ENCODE measurements at places on chromosomes 2 and 18. TPM values are rescaled to one million over a fixed set of nuclear protein-coding genes. Genes with fewer than 3 reads are reported as not detected.

GRCh38 chr2:1501038-1501851 is 88.0 kb downstream of the TPO start:
- DNase-seq, result no peak

DNA sequence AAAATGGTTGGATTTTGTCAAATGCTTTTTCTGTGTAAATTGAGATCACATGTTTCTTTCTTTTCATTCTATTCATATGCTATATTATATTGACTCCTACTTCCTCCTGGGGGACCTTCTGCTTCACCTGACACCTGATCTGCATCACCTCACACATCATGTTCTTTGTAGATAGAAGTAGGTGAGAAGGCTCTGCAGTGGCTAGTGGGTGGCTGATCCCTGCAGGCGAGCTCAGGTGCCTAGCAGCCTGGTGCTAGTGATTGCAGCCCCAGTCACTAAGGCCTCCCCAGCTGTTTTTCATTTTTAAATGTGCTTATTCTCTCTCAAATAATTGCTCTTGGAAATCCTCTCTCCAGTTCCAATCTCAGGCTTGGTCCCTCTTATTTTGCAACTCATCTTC is 33.6 kb downstream of the MC4R start:
- DNase-seq, result no peak

DNA sequence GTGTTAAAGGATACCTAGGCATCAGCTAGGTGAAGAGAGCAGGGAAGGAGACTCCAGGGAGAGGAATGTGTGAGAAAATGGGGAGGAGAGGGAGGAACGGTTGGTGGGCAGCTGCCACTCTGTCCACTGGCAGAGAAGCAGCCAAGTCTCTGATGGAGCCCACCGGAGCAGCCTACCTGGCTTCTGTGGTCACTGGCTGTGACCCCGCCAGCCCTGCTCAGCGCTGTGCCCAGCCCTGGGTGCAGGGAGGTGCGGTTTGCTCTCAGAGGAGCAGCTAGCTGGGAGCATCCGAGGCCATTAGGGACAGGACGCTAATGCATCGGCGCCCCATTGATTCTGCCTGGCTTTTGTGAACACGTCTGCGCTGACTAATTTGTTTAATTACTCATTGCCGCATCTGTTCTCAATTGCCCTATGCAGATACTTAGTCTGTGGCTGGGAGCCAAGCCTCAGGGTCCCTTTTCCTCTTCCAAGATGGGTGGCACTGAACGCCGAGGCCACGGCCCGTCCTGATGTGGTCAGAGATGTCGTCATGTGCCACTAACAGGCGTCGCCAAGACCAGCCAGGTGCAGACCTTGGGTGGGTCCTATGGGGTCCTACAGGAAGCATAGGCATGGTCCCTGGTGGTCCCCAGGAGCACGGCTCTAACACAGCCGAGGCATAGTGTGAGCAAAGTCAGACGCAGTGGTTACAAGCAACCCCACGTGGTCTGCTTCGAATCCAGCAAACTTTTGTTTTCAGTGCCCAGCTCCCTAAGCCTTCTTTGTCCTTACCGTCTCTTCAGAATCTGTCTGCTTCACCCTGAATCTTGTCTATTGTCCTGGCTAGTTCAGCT is 82.0 kb downstream of the RRM2 start:
- DNase-seq, result no peak

- no peak for DNase-seq
Measured at GRCh38 chr2:150480241-150480640, 7.2 kb downstream of the RND3 start.

DNA sequence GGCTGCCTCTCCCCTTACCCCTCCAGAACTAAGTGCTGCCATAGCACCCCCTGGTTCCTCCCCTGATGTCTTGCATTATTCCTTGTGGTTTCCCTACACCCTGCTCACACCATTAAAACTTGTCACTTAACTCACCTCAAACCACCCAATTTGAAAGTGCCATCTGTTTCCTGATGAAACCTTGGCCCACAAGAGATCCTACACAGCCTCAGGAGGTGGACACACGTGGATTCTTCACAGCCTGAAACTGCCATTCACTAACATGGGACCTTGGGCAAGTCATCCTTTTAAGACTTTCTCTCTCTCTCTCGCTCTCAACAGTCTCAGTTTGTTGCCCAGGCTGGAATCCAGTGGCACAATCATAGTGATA is 27.5 kb upstream of the FAM124B start:
- no peak for DNase-seq

GRCh38 chr2:216555274-216555673 is 56.6 kb downstream of the RPL37A start:
- DNase-seq, result peak; percentile 14

DNA sequence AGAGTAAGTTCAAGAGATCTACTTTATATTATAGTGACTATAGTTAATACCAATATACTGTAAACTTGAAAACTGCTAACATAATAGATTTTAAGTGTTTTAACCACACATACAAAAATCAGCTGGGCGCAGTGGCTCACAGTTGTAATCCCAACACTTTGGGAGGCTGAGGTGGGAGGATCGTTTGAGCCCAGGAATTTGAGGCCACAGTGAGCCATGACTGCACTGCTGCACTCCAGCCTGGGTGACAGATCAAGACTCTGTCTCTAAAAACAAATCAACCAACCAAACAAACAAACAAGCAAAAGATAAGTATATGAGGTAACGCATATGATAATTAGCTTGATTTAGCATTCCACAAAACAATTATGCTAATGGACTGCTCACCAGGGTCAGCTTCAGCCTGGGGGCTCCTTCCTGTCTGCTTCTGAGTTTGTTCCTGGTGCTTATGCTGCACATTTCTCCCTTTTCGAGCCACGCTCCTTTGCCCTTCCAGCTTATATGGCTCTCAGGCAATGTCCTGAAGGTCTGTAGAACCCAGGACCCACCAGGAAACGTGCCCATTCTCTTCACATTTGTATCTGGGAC is 357.6 kb downstream of the EN1 start:
- DNase-seq, result no peak

DNA sequence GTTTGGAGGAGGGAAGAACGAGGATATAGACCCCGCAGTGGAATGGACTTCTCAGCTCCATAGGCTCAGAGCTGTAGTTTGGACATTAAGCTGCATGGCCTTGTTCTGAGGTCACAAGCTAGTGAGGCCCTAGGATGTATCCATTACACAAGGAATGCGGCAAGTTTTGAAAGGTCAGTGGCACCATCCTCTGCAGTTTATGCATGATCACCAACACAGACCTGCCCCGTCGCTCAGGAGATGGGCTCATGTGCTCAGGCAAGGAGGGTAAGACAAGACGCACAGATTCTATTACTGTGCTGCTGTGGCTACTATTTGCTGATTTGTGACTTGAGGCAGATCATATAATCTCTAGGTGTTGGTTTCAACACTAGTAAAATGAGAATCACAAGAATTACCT is 110.9 kb downstream of the FAM161A start:
- DNase-seq, result no peak

GRCh38 chr18:33594799-33595198 is 16.8 kb downstream of the ASXL3 start:
- DNase-seq, result no peak

DNA sequence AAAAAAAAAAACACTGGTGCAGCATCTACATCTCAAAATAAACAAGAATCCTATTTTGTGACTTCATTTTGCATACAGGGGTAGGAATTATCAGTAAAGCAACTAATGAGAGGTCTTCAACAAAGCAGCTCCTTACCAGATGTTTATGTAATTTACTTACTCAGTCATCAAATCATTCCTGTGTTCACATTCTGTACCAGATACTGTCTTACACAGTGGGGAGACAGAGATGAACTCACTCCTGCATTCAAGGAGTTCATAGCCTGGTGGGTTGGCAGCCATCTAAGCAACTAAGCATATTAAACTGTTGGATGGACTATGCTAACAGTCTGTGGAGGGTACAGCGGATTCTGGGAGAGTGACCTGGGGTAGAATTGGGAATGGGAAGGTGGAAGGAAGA is 169.0 kb downstream of the OSR1 start:
- no peak for DNase-seq

DNA sequence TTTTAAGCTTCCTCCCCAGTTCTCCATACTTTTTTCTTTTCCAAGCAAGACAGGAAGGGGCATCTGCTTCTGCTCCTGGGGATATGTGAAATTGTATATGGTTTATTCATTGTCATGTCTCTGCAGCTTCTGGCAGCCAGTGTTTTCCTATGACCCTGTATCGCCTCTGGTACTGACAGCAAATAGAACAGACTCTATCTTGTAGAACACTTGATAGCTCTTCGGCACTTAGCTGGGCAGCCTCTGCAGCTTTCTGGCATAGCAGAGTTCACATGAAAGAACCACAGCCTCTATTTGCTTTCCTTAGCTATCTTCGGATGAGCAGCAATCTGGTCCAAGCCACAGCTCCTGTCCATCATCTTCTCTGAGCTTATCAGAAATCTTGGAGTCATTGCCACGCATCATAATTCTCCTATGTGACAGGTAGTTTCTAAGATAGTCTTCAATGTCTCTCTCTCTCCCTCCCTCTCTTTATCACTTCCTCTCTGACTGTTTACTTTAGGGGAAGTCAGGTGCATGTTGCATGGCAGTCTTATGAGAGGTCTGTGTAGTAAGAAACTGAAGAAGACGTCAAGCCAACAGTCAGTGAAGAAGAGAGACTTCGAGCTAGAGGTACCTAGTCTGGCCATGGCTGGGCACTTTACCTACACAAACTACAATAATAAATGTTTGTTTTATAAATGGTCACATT is 627.7 kb upstream of the CDH2 start:
- no peak for DNase-seq

GRCh38 chr18:62324917-62325805 is at the start of gene TNFRSF11A:
Gene TNFRSF11A (plus strand): TSS chr18:62325310. CDS start chr18:62325353, 43 bp downstream.
- peak; percentile 90 for DNase-seq

TXNDC2 gene
- not detected for total RNA-seq

L3MBTL4 gene
- total RNA-seq, result 5.4 TPM

- DNase-seq, result no peak
Measured at GRCh38 chr2:168654705-168655104, 147.7 kb upstream of the NOSTRIN start.

DSG4 gene
- 0.26 TPM for total RNA-seq

- DNase-seq, result no peak
Measured at GRCh38 chr2:159133797-159134196, 152.7 kb downstream of the WDSUB1 start.

GRCh38 chr2:183088061-183088460 is 9.5 kb downstream of the DUSP19 start:
- DNase-seq, result no peak

Measured in mucosa of descending colon (tissue), 3 donors.